Daoy (cell line): ENCODE measurements at places on chromosomes 5 and 9. TPM values are rescaled to one million over a fixed set of nuclear protein-coding genes. Genes with fewer than 3 reads are reported as not detected.
A peak's percentile ranks its signal among the peaks of the same experiment; 100 is the strongest.

DNA sequence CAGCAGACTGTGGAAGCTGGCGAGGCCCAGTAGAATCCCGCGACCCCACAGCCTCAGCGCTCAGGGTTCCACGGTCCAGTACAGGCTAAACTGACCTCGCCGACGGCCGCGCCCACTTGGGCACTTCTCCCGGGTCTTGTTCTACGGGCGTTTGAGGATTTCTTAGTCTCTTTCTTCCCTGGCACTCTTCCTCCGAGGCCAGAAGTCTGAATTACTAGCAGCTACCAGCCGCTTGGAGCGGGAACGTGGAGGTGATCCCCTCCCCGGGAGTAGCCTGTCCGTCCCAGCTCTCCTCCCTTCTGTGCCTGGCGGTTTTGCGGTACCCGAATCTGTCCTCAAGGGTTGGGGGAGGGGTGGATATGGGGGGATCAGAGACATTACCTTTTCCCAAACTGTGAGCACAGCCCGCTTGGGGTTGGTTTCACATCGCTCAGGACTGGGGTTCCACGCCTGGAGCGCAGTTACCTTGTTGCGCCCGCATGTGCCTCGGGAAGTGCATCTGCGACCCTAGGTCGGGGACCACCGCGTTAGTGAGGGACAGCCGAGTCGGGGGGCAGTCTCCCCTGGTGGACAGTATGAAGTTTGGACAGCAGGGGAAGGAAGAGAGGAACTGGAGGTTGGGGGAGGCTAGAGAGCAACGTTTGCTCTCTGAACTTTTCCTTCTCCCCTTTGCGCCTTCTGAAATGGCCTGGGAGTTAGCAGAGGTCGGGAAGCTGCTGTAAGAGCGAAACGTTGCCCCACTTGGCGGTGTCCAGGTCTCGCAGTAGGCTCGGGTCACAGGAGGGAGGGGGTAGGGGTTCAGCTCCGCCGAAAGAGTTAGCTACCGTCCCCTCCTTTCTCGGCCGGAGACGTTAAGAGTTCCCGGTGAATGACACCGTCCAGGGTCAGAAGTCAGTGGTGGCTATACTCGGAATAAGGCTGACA lies 190.8 kb downstream of the MEF2C start:
- DNase-seq = peak; percentile 30

Gene TAF1L
- 0.03 and 0.23 TPM in 2 replicates for total RNA-seq

Gene TMEFF1
- 0.83 and 2.1 TPM in 2 replicates for total RNA-seq

- DNase-seq = no peak
Observed at GRCh38 chr9:127832248-127832647, 22.2 kb downstream of the ENG start.

GRCh38 chr5:74051076-74051475 lies 425.1 kb downstream of the ARHGEF28 start:
- no peak for DNase-seq

- DNase-seq = no peak
Observed at GRCh38 chr9:4138180-4138579, 161.7 kb downstream of the GLIS3 start.

Gene ZCCHC7
- total RNA-seq = 15.9 and 21.7 TPM in 2 replicates

Gene EGFLAM
- total RNA-seq = 5.5 and 7.4 TPM in 2 replicates

Gene ADAMTSL1
- 12.7 and 16.6 TPM in 2 replicates for total RNA-seq
